Panc1 (cell line): ENCODE measurements at places on chromosomes 11 and 22. TPM values are rescaled to one million over a fixed set of nuclear protein-coding genes. Genes with fewer than 3 reads are reported as not detected.
A peak's percentile ranks its signal among the peaks of the same experiment; 100 is the strongest.

The FIBIN gene
- not detected for total RNA-seq

The IFITM10 gene
- total RNA-seq: 18.0 TPM

The OR8D1 gene
- not detected for total RNA-seq

The KRTAP5-8 gene
- not detected for total RNA-seq

The JHY gene
- total RNA-seq: 10.1 TPM

The JAML gene
- total RNA-seq: 0.39 TPM

- peak overlapping the region; percentile 48; the same call in 1 of the 2 replicates for H3K27ac ChIP-seq
- no peaks in the 10 kb centered on the region for H3K27me3 ChIP-seq
- H3K4me3 ChIP-seq: no peak overlapping the region
- peaks cover 24% of the 10 kb centered on the region for H3K4me1 ChIP-seq
- no peaks in the 10 kb centered on the region for H3K36me3 ChIP-seq
- peak; percentile 36 for DNase-seq
Observed at GRCh38 chr22:36641902-36642640, 61.5 kb downstream of the CACNG2 start.

- H3K27me3 ChIP-seq: no peaks in the 10 kb centered on the region
- no peaks in the 10 kb centered on the region for H3K36me3 ChIP-seq
- no peak overlapping the region for H3K27ac ChIP-seq
- no peak for DNase-seq
- no peak overlapping the region for H3K4me3 ChIP-seq
Observed at GRCh38 chr11:69014084-69014851, 1.2 kb upstream of the MRGPRF start.

DNA sequence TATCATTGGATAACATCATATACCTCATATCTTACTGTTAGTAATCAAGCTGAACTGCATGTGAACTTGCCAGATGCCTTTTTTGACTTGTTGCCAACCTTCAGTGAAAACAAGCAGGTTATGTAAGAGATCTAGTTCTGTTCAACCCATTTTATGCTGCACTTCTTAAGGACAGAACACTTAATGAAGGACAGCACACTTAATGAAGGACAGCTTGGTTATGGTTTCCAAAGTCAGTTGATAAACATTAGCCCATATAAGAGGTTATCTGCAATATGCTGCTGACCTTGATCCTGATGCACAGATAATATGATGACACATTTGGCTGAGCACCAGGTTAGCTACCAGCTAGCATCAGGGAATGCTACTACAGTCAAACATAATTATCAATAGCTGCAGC lies 358.7 kb upstream of the PDGFD start:
- H3K36me3 ChIP-seq: no peaks in the 10 kb centered on the region
- H3K4me3 ChIP-seq: no peak overlapping the region
- no peak overlapping the region for H3K27ac ChIP-seq

DNA sequence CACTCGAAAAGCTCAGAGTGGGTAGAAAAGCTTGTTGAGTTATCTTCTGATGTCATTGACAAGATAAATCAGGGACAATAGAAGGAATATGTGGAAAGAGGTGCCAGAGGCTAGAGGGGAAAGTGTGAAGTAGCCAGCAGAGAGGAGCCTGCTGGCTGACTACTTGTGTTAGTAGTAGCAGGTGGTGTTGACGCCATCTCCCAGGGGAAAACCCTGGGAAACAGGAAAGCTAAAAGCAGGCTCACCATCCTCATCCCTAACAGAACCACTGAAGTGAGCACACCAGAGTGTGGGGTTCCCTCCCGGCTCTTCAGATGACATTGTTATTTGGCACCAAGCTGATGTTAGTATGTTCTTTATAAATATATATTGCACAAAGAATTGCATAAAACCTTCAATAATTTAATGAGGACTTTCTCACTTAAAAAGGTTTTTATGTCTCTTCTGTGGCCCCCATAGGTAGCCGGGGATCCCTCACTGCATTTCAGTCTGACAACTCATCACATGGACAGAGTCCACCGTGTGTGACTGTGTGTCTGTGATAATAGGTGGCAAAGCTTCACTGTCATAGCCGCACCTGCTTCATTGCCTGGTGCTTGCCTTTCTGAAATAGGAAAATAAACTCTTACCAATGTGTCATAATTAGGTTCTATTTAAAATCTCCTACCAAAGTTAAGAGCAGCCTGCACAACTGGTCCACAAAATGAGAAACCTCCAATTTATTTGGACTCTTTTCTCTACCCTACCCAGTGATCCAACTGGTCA lies 63.2 kb upstream of the TOP3B start:
- no peak overlapping the region for H3K27ac ChIP-seq
- no peak for DNase-seq
- no peaks in the 10 kb centered on the region for H3K27me3 ChIP-seq
- H3K4me3 ChIP-seq: no peak overlapping the region

DNA sequence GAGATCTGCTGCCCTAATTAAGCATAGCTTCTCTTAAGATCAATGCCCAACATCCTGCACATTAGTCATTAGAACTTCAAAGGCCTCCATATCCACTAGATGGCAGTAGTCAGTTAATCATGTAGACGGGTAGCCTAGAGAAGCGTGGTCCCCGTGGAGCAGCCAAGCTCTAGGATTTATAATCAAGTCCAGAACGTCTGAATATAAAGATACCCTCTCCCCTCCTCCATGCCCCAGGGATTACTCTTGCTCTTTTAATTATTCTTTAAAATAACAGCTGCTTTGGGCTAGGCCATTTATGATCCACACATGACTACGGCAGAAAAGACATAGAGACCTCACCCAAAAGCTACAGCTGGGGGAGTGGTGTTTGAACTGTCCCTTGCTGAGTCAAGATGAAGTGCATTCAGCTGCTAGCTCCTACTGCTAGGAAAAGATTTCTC lies 327.6 kb upstream of the PLET1 start:
- H3K36me3 ChIP-seq: no peaks in the 10 kb centered on the region
- H3K4me3 ChIP-seq: no peak overlapping the region
- 0 out of 2 replicates have a peak, but pooled peaks cover 3% of the 10 kb centered on the region for H3K27me3 ChIP-seq
- DNase-seq: peak; percentile 46
- H3K27ac ChIP-seq: no peak overlapping the region

- no peak overlapping the region for H3K4me3 ChIP-seq
- no peak overlapping the region for H3K27ac ChIP-seq
Observed at GRCh38 chr11:4881188-4881587, 512 bp upstream of the OR51T1 start.

- H3K4me1 ChIP-seq: peaks cover 33% of the 10 kb centered on the region
- peak overlapping the region; percentile 94 for H3K27ac ChIP-seq
- H3K4me3 ChIP-seq: peak overlapping the region; percentile 89
- no peak for DNase-seq
- no peaks in the 10 kb centered on the region for H3K27me3 ChIP-seq
- H3K36me3 ChIP-seq: no peaks in the 10 kb centered on the region; the same call in 1 of the 2 replicates
Observed at GRCh38 chr11:87036756-87037449, 831 bp upstream of the TMEM135 start.

GRCh38 chr11:61787928-61788491 lies 4.4 kb downstream of the TMEM258 start:
- DNase-seq: no peak
- no peaks in the 10 kb centered on the region for H3K27me3 ChIP-seq
- H3K36me3 ChIP-seq: peaks cover 2% of the 10 kb centered on the region; the same call in 1 of the 2 replicates

- H3K4me3 ChIP-seq: no peak overlapping the region
- no peaks in the 10 kb centered on the region for H3K36me3 ChIP-seq
- DNase-seq: no peak
- no peak overlapping the region for H3K27ac ChIP-seq
- no peaks in the 10 kb centered on the region for H3K4me1 ChIP-seq
- H3K27me3 ChIP-seq: no peaks in the 10 kb centered on the region; the same call in 1 of the 2 replicates
Observed at GRCh38 chr22:48093981-48094380, 1331.5 kb downstream of the TBC1D22A start.

GRCh38 chr11:66542362-66542761 lies 3.5 kb downstream of the ZDHHC24 start:
- H3K4me1 ChIP-seq: peaks cover 7% of the 10 kb centered on the region
- H3K4me3 ChIP-seq: no peak overlapping the region

- H3K4me1 ChIP-seq: no peaks in the 10 kb centered on the region
- no peak overlapping the region for H3K27ac ChIP-seq
- no peaks in the 10 kb centered on the region for H3K36me3 ChIP-seq
Observed at GRCh38 chr11:20090654-20091374, 69.5 kb downstream of the DBX1 start.
